ENCODE measurements at places on chromosomes 7 and 10. TPM values are rescaled to one million over a fixed set of nuclear protein-coding genes. Genes with fewer than 3 reads are reported as not detected.

PAX4 gene
- not detected for total RNA-seq

CALML3 gene
- total RNA-seq = not detected

SRGN gene
- total RNA-seq = 8.5 TPM

CLEC2L gene
- not detected for total RNA-seq

PPP1R9A gene
- 5.0 TPM for total RNA-seq

CFAP70 gene
- total RNA-seq = 0.10 TPM

PON3 gene
- 1.2 TPM for total RNA-seq

C10orf105 gene
- not detected for total RNA-seq

HECTD2 gene
- 11.5 TPM for total RNA-seq

PDE6C gene
- not detected for total RNA-seq

DNA sequence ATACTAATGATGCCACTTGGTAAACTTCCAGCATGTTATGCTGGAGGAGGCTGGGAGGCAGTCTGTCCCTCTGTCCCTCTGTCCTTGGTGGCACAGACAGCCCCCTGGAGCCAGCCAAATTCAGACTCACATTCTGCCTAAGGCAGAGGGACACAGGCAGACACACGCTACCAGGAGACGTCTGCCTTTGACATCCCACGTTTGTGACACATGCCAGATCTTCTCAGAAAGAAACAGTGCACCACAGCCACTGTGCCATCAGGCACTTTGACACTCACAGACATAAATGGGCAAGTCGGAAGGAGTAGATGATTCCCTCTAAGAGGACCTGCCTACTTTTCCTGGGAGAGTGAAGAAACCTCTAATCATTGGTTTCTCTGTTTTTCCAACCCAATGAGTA lies 467.0 kb downstream of the DPP6 start:
- no peak overlapping the region for H3K4me3 ChIP-seq
- no peak for DNase-seq
- H3K4me1 ChIP-seq = no peaks in the 10 kb centered on the region
- no peak overlapping the region for H3K27ac ChIP-seq

- no peak overlapping the region for H3K27ac ChIP-seq
- H3K36me3 ChIP-seq = no peaks in the 10 kb centered on the region
- no peaks in the 10 kb centered on the region for H3K27me3 ChIP-seq
- DNase-seq = no peak
- H3K4me1 ChIP-seq = no peaks in the 10 kb centered on the region
Observed at GRCh38 chr10:4576206-4576605, 249.8 kb upstream of the AKR1E2 start.

DNA sequence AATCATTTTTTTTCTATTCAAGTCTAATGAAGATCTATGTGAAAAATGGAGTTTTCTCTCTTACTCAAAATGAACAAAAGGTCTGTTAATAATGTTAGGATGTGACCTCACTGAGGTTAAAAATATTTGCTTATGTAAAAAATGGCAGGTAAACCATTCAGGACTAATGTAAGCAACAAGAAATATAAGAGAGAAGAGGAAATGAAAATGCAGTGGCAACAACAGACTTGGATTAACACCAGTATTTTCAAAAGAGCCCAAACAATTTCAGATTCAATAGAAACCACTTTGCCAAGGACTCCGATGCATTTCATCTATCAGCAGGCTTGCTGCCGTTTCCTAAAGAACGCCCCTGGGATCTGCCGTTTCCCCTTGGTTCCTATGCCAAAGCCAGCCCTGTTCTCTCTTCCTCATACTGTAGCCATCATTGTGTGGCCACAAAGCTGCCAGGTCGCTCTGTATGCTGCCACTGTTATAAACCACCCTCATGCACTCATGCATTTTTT lies 66.4 kb downstream of the MTURN start:
- H3K4me1 ChIP-seq = no peaks in the 10 kb centered on the region
- no peak for DNase-seq
- H3K27me3 ChIP-seq = peaks cover 2% of the 10 kb centered on the region
- no peaks in the 10 kb centered on the region for H3K36me3 ChIP-seq
- H3K4me3 ChIP-seq = no peak overlapping the region

GRCh38 chr7:41878309-41879295 lies 175.7 kb upstream of the INHBA start:
- no peak overlapping the region for H3K4me3 ChIP-seq
- no peak for DNase-seq
- H3K27ac ChIP-seq = no peak overlapping the region
- H3K27me3 ChIP-seq = no peaks in the 10 kb centered on the region
- no peaks in the 10 kb centered on the region for H3K36me3 ChIP-seq
- no peaks in the 10 kb centered on the region for H3K4me1 ChIP-seq

DNA sequence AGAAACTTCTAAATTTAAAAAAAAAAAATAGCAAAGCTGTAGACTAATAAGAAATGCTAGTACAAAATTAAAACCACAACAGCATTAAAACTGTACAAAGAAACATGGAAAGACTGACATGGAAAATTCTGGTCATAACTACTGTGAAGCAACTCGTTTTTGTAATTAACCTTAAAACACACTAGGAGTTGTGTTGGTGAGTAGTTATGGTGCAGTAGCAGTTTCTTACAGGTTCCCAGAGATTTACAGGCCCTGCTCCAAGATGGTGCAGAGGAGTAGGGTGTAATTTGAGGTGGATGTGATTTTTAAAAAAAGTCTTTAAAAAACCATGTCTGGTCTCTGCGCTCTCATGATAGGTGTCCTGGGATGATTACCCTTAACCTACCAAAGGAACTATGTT lies 31.0 kb downstream of the TNKS2 start:
- no peak for DNase-seq
- no peak overlapping the region for H3K27ac ChIP-seq
- H3K36me3 ChIP-seq = peaks cover 75% of the 10 kb centered on the region
- no peaks in the 10 kb centered on the region for H3K27me3 ChIP-seq
- no peaks in the 10 kb centered on the region for H3K4me1 ChIP-seq
- no peak overlapping the region for H3K4me3 ChIP-seq

GRCh38 chr10:96614515-96614914 lies 27.7 kb upstream of the TM9SF3 start:
- H3K27me3 ChIP-seq = no peaks in the 10 kb centered on the region
- H3K4me1 ChIP-seq = no peaks in the 10 kb centered on the region
- H3K36me3 ChIP-seq = no peaks in the 10 kb centered on the region

DNA sequence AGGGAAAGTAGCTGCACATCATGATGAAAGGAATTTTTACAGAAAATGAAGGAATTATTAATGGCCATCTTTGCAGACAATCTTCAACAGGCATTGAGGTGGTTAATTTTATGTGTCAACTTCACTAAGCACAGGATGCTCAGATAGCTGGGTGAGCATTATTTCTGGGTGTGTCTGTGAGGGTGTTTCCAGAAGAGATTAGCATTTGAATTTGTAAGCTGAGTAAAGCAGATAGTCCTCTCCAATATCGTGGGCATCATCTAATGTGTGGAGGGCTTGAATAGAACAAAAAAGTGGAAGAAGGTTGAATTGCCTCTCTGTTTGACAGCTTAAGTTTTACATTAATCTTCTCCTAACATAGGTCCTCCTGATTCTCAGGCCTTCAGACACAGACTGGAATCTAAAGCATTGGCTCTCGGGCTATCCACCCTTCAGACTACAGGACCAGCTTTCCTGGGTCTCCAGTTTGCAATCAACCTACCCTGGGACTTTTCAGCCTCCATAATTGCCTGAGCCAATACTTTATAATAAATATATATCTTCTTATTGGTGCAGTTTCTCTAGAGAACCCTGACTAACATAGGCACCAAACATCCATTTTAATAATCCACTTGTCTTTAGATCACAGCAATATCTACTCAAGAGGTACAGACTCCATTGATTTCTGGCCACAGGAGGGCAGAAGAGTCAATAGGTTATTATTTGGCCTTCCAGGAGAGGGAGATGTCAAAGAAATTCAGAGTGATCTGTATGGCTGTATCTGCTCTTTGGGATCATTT lies 10.5 kb upstream of the CRPPA start:
- H3K4me3 ChIP-seq = no peak overlapping the region
- no peak overlapping the region for H3K27ac ChIP-seq
- no peaks in the 10 kb centered on the region for H3K36me3 ChIP-seq
- DNase-seq = no peak
- H3K4me1 ChIP-seq = no peaks in the 10 kb centered on the region

GRCh38 chr7:118858651-118859149 lies 634.2 kb downstream of the ANKRD7 start:
- no peaks in the 10 kb centered on the region for H3K36me3 ChIP-seq
- no peak for DNase-seq
- no peaks in the 10 kb centered on the region for H3K4me1 ChIP-seq
- no peak overlapping the region for H3K4me3 ChIP-seq
- no peaks in the 10 kb centered on the region for H3K27me3 ChIP-seq

- no peaks in the 10 kb centered on the region for H3K36me3 ChIP-seq
- no peak for DNase-seq
- H3K27me3 ChIP-seq = no peaks in the 10 kb centered on the region
- peaks cover 95% of the 10 kb centered on the region for H3K4me1 ChIP-seq
Observed at GRCh38 chr10:114394531-114394930, 9.8 kb downstream of the AFAP1L2 start.

DNA sequence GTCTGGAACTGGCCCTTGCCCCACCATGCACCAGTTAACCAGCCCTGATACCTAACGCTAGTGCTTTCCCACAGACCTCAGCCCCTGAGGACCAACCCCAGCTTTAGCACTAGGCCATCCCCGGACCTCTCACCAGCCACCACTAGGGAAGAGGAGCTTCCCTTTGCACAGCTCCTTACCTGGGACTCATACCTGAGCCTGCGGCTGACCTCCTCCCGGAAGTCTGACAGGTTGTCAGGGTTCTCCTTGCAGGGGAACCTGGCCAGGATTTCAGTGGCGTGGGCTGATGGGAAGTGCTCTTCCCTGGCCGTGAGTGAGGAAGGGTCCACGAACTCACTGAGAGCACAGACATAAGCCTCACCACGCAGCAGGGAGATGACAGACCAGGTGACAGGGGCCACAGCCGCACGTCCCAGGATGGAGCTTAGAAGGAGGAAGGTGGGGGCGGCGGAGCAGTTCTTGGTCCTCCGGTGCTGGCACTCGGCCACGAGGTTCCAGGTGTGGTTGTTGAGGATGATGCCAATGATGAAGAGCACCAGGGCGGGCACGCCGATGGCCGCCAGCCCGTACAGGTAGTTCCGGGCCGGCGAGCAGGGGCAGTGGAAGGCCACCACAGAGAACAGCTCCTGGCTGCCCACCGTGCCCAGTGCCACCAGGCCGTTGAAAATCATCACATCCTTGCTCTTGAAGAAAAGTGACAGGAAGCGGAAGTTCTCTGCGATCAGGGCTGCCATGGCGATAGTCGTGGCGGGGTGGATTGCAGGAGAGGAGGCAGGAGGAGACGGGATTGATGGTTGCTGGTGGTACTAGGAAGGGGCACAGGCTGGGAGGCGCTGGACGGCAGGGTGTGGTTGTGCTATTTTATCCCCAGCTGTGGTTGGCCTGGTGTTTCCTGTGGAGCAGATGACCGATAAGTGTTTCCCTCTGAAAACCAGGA lies 2.7 kb downstream of the CALHM2 start:
- H3K4me1 ChIP-seq = peaks cover 17% of the 10 kb centered on the region
- no peaks in the 10 kb centered on the region for H3K27me3 ChIP-seq
- no peak overlapping the region for H3K4me3 ChIP-seq
- DNase-seq = no peak
- H3K36me3 ChIP-seq = peaks cover 11% of the 10 kb centered on the region
- H3K27ac ChIP-seq = no peak overlapping the region

GRCh38 chr10:96651998-96652431 lies 65.2 kb upstream of the TM9SF3 start:
- H3K4me1 ChIP-seq = no peaks in the 10 kb centered on the region
- H3K27me3 ChIP-seq = peaks cover 3% of the 10 kb centered on the region

- no peaks in the 10 kb centered on the region for H3K36me3 ChIP-seq
- peaks cover 51% of the 10 kb centered on the region for H3K27me3 ChIP-seq
- 0 out of 2 replicates have a peak, but pooled peaks cover 5% of the 10 kb centered on the region for H3K4me1 ChIP-seq
- DNase-seq = no peak
- no peak overlapping the region for H3K4me3 ChIP-seq
Observed at GRCh38 chr7:26534649-26535482, 243.2 kb downstream of the SNX10 start.

- no peak overlapping the region for H3K27ac ChIP-seq
- no peaks in the 10 kb centered on the region for H3K27me3 ChIP-seq
- no peak overlapping the region for H3K4me3 ChIP-seq
- DNase-seq = no peak
- H3K36me3 ChIP-seq = no peaks in the 10 kb centered on the region
Observed at GRCh38 chr7:3042861-3043489, 692 bp downstream of the CARD11 start.

DNA sequence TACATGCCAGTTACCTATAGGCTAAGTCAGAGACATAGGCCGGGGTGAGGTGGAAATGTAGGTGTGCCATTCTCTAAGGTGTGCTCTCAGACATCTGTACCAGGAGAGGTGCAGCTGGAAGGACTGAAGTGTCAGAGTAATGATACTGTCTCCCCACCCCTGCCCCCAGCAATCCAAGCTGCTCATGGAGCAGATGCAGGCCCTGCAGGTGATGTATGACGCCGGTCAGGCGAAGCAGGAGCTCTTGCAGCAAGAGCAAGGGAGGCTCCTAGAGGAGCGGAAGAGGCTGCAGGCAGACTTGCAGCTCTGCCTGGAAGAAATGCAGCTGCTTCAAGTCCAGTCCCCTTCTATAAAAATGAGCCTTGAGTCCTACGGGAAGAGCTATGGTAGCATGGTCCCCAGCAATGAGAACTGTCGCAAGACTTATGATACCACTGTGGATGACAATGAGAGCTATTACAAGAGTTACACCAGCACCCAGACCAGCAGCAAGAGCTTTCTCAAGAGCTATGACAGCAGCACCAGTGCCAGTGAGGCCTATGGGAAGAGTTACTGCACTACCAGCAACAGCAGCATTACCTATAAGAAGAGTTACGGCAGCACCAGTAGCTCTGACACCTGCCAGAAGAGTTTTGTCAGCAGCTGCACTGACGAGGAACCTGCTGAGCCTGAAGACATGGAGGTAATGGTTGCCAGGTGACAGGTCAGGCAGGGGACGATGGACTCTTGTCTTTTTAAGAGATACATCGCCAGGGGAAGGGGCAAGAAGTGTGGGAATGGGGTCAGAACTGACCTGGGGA lies 18.4 kb upstream of the FLNC start:
- no peak overlapping the region for H3K27ac ChIP-seq
- no peaks in the 10 kb centered on the region for H3K36me3 ChIP-seq
- H3K4me3 ChIP-seq = no peak overlapping the region
- peaks cover 12% of the 10 kb centered on the region for H3K27me3 ChIP-seq
- no peak for DNase-seq

DNA sequence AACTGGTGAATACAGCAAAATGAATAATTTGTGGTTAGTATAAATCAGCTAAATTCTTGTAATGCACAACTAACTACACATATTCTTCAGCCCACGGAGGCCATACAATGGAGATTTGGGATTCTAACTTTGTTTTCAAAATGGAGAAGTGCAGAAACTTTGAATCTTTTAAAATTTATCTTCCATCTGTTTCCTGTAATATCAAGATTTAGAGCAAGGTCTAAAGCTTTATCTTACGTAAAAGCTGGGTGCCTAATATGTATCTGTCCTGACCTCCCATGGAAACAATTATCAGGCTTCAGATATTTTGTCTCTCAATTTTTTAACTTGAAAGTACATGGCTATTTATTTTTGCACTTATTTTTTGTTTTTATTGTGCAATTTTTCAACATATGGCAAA lies 5.0 kb upstream of the AHR start:
- no peak overlapping the region for H3K27ac ChIP-seq
- peaks cover 7% of the 10 kb centered on the region for H3K4me1 ChIP-seq
- no peak overlapping the region for H3K4me3 ChIP-seq
- no peaks in the 10 kb centered on the region for H3K27me3 ChIP-seq

GRCh38 chr10:81179805-81180452 lies 642.2 kb downstream of the SH2D4B start:
- no peaks in the 10 kb centered on the region for H3K36me3 ChIP-seq
- H3K27me3 ChIP-seq = no peaks in the 10 kb centered on the region
